SHP77 treated with DMSO at 0.1 percent for 48 hours (cell line): ENCODE measurements at places on chromosomes 2 and 18.

- no peak for DNase-seq
Measured at GRCh38 chr2:150259746-150260145, 227.7 kb downstream of the RND3 start.

DNA sequence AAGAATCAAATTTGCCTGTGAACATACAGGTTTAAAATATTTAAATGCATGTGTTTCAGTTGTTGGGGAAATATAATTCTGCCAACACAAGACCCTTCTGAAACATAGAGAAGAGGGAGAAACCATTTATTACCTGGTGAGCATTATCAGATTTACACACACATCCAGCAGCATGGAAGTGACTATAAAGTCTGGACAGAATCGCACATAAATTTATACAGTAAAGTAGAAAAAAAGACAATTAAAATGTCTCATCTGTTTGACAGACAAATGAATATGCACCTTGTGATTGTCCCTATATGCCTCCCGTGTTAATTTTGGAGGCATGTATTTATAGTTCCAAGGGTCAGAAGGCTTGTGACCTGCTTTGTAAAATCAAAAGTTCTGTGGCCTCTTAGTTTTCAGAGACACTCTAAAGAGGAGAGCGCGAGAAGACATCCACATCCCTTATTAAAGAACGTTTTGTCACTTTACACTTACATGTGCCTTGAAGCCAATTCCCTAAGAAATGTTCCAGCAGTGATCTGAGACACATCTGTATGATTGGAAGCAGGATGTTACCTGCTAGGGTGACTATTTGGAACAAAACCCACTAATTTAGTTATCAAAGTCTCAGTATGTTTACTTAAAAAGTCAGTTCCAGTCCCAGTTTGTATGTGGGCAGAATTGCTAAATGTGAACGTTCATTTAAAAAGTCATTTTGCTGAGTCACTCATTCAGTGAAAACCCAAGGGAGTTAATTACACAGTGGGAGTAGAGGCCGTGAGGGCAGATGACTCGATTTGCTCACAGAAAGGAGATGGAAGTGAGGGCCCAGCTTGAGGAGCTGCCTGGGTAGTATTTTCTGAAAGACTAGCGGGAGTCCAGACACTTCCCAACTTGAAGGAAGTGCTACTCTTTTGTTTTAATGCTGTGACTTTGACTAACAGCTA, 527.6 kb upstream of the MEX3C start:
- DNase-seq: no peak

- no peak for DNase-seq
Measured at GRCh38 chr18:38307914-38308313, 742.3 kb upstream of the CELF4 start.

DNA sequence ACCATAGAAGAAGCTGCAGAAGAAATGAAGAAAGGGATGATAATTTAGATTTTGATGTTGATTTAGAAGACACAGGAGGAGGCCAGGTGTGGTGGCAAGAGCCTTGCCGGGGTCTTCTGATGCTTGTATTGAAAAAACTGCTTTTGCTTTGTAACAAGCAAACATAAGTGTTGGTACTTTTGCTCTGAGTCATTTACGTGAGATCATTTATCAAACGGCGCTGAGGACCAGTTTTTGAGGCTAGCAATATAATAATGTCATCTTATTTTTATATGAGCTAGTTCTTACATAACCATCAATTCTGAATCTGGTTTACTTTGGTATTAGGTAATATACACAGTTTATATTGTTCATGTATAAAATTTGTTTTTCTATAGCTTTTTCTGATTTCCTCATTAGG, 30.6 kb downstream of the SPTBN1 start:
- DNase-seq: no peak

- DNase-seq: no peak
Measured at GRCh38 chr2:230773039-230773773, 60.6 kb downstream of the CAB39 start.

DNA sequence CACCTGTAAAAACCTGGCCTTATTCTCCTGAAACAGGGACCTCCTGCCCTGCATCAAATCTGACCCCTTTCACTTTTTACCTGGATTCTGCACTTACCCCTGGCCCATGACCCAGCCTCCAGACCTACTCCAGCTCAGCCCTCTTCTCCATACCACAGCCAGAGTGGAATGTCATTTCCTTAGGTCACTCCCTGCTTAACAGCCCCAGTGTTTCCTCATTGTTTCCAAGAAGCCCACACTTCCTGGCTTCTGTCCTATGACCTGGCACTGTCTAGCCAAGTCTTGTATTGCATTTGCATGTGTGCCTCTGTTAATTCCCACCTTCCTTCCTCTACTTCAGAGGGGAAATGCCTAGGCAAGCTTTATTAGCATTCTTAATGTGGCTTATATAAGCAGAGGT, 51.4 kb upstream of the TRIB2 start:
- DNase-seq: no peak

DNA sequence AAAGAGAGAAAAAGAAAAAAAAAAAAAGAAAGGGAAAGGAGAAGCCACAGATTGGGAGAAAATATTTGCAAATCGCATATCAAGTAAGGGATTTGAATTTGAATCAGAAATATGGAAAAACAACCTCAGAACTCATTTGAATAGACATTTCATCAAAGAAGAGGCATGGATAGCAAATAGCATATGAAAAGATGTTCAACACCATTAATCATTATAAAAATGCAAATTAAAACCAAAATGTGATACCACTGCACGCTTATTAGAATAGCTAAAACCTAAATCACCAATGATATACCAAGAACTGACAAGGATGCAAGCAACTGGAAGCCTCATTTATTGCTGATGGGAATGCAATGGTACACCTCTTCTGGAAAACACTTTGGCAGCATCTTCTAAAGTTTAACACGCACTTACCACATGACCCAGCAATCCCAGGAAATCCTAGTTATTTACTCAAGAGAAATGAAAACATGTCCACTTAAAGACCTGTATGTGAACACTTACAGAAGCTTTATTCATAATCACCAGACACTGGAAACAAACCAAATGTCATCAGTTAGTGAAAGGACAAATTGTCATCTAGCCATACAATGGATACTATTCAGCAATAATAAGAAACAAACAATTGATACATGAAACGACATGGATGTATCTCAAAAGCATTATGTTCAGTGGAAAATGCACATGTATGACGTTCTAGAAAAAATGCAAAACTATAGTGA, 10.3 kb downstream of the DNER start:
- DNase-seq: no peak

GRCh38 chr2:171266102-171266501, 105.4 kb upstream of the TLK1 start:
- no peak for DNase-seq

DNA sequence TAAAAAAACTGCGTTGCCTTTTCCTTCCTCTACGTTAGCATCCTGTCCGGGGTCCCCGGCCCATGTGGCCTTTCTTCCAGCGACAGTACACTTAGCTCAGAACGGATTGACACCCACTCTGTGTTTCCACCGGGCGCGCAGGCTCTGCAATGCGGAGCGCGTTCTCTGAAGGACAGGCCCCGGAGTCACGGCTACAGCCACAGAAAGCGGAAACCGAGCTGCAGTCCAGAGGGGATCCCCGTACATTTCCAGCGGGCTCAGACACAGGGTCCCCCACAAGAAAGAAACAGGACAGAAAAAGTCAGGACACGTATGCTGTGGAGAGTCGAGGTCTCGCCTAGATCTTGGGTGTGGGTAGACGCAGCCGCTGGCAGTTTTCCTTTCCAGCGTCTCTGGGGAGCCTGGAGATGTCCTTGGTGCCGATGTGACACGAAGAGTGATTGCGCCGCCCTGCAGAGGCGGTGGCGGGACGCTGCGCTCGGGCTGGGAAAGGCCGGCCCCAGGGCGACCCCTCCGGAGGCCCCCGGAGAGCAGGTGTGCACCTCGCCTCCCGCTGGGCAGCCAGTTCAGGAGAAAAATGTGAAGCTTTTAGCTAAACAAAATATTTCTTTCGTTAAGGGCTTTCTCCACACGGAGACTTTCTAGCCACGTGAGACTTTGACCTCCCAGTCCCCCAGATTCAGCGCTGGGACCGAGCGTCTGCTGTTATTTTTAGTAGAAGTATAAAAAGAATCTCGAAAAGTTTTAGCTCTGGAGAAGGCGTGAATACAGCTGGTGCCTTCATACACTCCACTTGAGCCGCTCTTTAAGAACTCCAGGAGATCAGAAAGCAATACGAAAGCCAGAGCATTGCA, 1.3 kb upstream of the ACKR3 start:
- no peak for DNase-seq

GRCh38 chr2:86335865-86336674, 1.4 kb downstream of the REEP1 start:
- no peak for DNase-seq

DNA sequence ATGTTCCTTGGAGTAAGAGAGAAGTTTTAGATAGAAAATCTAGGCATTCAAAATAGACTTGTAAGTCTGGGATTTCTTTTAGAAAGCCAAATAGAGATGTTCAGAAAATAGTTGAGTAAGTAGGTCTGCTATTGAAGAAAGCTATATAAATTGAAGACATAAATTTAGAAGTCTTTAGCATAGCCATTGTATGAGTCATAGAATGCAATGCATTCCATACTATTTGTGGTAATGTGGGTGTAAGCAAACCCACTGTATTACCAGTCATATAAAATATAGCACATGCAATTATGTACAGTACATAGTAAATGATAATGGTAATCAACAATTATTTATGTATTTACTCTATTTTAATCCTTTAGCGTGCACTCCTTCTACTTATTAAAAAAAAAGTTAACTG, 14.1 kb downstream of the MC4R start:
- no peak for DNase-seq

DNA sequence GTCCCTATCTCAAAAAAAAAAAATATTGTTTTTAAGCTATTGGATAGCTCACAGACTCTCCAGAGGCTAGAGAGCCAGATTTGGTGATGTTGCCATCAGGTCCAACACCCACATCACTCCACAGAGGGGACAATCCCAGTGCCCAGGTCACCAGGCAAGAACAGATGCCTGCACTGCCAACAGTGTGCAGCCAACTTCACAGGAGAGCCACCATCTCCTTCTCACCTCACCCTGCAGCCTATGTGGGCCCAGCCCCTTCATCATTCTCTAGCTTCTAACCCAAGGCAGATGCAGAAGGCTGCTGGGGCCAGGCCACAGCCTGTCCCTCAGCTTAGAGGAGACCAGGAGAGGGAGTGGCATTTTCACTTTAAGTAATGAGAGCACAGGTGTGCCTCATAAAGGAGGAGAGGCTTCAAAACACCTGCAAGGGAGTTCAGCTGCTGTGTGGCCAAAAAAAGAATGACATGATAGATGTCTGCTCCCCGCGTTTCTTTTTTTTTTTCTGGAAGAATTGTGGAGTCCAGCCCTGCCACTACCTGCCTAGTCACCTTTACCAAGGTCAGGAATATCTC, 98.0 kb upstream of the ZSWIM2 start:
- no peak for DNase-seq

GRCh38 chr2:96642564-96643360, at the start of gene FER1L5:
FER1L5 (plus strand) TSS chr2:96642764; CDS start chr2:96642837, 73 bp downstream.
- no peak for DNase-seq

DNA sequence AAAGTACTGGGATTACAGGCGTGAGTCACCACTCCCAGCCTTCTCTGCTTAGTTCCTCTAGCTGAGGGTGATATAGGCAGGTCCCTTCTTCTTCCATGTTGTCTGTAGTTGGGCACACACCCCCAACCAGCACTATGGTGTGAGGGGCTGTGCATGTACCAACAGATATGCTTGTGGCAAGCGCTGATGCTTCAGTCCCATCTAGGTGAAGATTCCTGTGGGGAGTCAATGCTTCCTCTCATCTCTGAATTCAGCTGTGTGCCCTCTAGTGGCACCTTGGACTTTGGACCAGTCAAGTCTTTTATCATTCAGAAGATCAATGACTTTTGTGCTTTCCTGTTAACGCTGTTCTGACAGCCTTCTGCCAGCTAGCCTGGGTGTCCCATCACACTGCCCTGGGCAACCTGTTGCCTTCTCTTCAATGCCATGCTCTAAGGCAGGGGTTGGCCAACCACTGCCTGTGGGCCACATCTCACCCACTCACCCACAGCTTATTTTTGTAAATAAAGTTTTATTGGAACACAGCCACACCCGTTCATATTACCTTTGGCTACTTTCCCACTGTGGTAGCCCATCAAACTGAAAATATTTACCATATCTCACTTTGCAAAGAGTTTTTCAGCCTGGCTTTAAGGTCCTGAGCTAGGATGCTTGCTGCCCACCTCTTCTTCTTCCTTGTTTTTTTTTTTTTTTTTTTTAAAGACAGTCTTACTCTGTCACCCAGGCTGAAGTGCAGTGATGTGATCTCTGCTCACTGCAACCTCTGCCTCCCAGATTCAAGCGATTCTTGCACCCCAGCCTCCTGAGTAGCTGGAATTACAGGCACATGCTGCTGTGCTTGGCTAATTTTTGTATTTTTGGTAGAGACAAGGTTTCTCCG, 51.0 kb downstream of the NPAS2 start:
- DNase-seq: no peak

DNA sequence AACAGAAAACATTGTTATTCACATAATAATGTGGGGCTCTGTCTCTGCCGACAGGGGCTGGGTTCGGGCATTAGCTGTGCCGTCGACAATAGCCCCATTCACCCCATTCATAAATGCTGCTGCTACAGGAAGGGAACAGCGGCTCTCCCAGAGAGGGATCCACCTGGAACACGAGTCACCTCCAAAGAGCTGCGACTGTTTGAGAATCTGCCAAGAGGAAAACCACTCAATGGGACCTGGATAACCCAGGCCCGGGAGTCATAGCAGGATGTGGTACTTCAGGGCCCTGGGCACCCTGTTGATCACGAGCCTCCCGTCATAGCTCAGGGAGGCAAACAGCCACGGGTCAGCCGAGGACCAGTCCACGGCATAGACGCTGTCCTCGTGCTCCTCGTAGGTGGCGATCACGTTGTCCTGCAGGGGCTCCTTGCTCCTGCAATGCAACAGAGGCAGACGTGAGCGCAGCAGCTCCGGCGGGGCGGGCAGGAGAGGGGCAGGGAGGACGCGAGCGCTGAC, 188.5 kb downstream of the EIPR1 start:
- no peak for DNase-seq

DNA sequence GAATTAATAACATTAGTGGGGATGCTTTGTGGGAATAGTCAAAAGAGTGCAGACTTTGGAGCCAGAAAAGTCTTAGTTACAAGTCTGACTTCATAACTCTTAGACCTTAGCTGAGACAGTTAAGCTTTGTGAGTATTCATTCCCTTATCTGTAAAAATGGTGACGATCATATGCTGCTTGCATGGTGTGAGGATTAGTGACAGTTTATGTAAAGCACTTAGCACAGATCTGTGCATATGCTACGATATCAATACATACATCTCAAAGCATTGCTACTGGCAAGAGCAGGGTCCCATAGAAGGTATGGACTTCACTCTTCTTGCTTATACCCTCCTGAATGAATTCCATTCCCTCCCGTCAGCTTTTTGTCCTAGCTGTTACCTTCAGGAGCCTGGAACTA, 56.7 kb upstream of the LYPD6B start:
- DNase-seq: no peak

DNA sequence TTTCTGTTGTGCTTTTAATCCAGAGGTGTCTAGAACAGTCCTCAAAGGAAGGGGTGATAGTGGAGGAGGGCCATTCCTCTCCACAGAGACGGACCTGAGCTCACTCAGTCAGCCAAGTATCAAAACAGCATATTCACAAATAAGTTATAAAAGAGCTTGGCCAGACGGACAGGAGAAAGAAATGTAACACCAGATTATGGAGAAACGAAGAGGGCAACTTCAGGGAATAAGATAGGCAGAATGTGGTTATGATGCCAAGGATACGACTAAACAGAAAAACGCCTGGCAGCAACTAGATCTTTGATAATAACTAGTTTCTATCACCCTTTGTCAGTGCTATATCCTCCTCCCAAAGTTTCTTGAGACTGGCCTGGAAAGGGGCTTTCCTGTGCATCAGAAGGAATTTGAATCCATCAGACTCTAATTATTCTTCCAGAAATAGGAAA, 42.5 kb downstream of the MAP4K3 start:
- DNase-seq: no peak

- DNase-seq: no peak
Measured at GRCh38 chr18:43278355-43278754, 1.1 kb upstream of the SYT4 start.
